Mesothelial cell of epicardium (in vitro differentiated cells): ENCODE measurements at places on chromosomes 2 and 18. TPM values are rescaled to one million over a fixed set of nuclear protein-coding genes. Genes with fewer than 3 reads are reported as not detected.

Gene MATN3
- total RNA-seq = 1.6 to 2.7 TPM (median 2.1 TPM) in 3 replicates

DNA sequence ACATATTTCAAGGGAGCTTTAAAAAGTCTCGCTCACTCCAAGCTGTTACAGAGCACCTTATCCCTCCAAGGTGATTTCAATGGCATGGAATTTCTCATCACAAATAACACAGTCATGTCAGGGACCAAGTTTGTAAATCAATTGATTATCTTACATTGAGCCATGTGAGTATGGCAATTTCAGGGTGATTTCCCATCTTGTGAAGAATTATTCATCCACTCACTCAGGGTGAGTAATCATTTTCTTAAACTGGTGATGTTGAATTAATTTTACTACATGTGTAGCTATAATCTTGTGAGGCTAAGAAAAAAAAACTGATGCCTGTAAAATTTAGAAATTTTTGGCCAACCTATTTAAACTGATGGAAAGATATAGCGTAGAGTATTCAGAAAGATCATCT lies 3.3 kb upstream of the ABCA12 start:
- no peak for DNase-seq

- no peak for DNase-seq
These were observed 422.2 kb downstream of the XIRP2 start for GRCh38 chr2:167310442-167310841.

Gene TOGARAM2
- 0.16 to 0.40 TPM (median 0.38 TPM) in 3 replicates for total RNA-seq

DNA sequence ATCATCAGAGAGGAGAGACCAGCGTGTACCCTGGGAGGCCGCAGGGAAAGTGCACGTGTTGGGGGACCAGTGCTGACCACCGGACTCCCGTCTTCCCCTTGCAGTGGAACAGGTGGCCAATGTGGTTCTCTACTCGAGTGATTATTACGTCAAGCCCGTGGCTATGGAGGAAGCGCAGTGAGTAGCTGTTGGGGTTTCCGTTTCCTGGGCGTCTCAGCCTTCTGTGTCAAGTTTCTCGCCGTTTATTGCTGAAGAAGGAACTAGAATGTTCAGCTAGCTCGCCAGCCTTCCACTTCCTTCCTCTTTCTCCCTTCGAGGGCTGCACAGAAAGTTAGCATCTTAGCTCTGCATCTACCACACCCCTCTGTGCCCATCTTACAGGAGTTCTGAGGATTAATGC lies 22.8 kb upstream of the DGKD start:
- DNase-seq = no peak

DNA sequence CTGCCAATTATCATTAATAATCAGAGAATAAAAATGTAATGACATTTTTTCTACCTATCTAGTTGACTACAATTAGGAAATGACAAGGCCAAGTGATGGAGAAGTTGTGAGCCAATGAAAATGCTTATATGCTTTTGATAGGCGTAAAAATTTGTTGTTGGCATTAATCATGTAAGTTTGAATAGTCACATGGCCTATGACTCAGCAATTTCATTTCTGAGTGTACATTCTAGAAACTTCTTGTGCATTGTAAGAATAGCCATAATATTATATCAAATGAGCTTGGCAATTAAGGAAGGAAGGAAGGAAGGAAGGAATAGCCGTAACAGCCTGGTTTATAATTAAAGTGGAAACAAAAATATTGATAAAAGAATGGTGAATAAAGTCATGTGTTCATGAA lies 179.9 kb downstream of the PTH2R start:
- no peak for DNase-seq

Gene ALK
- 0.09 to 0.23 TPM (median 0.13 TPM) in 3 replicates for total RNA-seq

DNA sequence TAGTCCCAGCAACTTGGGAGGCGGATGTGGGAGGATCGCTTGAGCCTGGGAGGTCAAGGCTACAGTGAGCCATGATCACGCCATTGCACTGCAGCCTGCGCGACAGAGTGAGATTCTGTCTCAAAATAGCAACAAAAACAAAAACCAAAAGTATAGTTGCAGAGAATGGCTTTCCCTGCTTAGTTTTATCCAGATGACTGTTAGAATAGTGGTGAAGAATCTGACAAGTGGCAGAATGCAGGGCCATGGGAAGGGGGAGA lies 53.8 kb downstream of the NEDD4L start:
- no peak for DNase-seq

Gene ENOSF1
- total RNA-seq = 69.5 to 77.1 TPM (median 71.6 TPM) in 3 replicates

DNA sequence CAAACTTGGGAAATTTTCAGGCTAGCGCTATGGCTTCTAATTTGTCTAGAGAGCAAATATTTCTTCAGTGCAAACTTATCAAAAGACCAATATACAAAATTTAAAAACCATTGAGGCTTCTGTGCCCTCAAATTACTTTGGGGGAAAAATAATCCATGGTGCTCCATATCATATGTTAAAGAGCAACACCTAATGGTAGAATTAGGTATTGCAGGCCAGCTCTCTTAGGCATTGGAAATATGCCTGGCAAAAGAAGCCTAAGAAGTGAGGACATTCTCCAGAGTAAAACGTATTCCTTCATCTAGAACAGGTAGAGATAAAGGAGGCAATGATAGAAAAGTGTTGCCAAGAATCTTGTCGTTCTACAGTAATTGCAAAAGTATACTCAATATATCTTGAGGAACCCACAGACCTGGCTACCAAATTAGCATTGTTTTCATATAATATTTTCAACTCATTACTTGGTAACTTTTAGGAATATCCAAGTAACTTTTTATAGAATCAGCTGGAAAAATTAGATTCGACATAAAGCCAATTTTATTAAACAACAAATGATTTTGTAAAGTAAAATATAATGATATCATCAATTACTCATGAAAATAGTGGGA lies 401.1 kb downstream of the BCL11A start:
- no peak for DNase-seq

Gene TP53I3
- total RNA-seq = 40.2 to 43.8 TPM (median 41.4 TPM) in 3 replicates

- DNase-seq = no peak
These were observed 70.5 kb downstream of the FMNL2 start for GRCh38 chr2:152405206-152406118.

GRCh38 chr18:61400716-61401115 lies 67.5 kb downstream of the CDH20 start:
- DNase-seq = no peak

- DNase-seq = no peak
These were observed 1.2 kb downstream of the RAB12 start for GRCh38 chr18:8610459-8610851.

Gene MOGAT1
- total RNA-seq = not detected in 3 replicates

Gene EVX2
- total RNA-seq = 0.07 to 0.09 TPM in 2 of 3 replicates, not detected in the other

- no peak for DNase-seq
These were observed 6.0 kb upstream of the DTNA start for GRCh38 chr18:34704074-34704473.

Gene TMEM169
- total RNA-seq = 0.71 to 0.84 TPM (median 0.78 TPM) in 3 replicates

Gene KLHL41
- total RNA-seq = 0.41 to 0.66 TPM (median 0.56 TPM) in 3 replicates

GRCh38 chr2:626491-627339 lies 50.5 kb downstream of the TMEM18 start:
- no peak for DNase-seq

Gene FOXI3
- 0.24 to 0.40 TPM (median 0.27 TPM) in 3 replicates for total RNA-seq

Gene ABHD3
- total RNA-seq = 3.8 to 6.0 TPM (median 5.4 TPM) in 3 replicates

GRCh38 chr2:123502931-123503330 lies 522.2 kb upstream of the CNTNAP5 start:
- DNase-seq = no peak

Gene FSHR
- not detected in 3 replicates for total RNA-seq

GRCh38 chr2:177998006-177998405 lies 74.6 kb downstream of the PDE11A start:
- DNase-seq = no peak

- no peak for DNase-seq
These were observed 69.9 kb downstream of the SH3BP4 start for GRCh38 chr2:235021752-235022151.

DNA sequence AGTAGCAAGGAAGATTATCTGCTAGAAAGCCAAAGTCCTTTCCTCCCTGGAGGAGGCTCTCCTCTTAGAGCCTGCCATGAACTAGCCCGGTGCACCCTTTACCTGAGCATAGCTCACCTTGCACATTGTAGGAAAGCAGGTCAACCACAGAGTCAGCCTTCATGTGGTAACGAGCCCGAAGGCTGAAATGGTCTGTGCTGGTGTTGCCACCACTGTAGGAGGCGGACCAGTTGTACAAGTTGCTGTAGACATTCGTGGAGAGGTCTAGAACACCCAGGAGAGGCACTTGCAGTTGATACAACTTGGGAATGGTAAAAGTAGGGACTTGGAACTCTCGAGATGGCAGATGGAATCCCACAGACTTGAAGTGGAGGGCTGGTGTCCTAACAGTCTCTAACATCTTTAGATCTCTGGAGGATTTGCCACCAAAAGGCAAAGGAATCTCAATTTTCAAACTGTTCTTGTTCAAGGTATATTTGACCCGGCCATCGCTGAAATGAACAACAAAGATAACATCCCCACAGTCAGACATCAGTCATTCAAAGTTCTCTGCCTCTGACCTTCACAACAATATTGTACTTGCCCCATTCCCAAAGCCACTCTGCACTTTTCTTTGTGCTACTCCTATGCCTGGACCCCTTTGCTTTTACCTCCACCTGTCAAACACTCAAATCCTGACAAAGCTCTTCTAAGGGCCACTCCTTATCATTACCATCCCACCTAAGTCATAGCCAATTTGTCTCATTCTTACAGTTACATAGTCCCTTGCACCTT lies 30.6 kb downstream of the APOB start:
- DNase-seq = no peak

DNA sequence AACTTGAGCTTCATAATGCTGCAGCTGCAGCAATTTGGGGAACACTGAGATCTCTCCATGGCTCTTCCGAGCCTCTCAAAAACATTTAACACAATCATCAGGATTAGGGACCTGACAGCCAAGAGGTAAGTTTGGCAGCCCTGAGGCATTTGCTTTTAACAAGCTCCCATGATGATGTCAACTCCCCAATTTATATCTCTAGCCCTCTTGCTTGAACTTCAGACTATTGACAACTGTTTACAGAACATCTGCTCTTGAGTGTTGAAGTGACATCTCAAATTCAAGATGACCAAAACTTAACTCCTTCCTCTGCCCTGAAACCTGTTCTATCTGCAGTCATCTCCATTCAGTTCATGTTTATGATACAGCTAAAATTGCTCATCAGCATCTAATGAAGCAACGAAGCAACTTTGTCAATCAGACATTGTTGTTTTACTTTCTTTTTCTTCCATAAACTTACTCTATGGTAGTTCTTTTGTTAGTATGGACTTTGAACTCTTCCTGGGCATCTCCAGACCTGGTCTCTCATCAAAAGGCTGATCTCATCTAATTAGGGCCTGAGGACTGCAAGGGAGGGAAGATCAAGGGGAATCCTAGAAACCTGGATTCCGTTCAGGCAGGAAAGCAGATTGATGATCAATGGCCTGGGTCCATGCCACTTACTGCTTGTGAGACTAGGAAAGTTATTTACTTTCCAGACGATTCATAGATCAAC lies 48.1 kb downstream of the SEMA4F start:
- DNase-seq = no peak

GRCh38 chr2:173802518-173802917 lies 162.7 kb downstream of the SP3 start:
- DNase-seq = no peak

DNA sequence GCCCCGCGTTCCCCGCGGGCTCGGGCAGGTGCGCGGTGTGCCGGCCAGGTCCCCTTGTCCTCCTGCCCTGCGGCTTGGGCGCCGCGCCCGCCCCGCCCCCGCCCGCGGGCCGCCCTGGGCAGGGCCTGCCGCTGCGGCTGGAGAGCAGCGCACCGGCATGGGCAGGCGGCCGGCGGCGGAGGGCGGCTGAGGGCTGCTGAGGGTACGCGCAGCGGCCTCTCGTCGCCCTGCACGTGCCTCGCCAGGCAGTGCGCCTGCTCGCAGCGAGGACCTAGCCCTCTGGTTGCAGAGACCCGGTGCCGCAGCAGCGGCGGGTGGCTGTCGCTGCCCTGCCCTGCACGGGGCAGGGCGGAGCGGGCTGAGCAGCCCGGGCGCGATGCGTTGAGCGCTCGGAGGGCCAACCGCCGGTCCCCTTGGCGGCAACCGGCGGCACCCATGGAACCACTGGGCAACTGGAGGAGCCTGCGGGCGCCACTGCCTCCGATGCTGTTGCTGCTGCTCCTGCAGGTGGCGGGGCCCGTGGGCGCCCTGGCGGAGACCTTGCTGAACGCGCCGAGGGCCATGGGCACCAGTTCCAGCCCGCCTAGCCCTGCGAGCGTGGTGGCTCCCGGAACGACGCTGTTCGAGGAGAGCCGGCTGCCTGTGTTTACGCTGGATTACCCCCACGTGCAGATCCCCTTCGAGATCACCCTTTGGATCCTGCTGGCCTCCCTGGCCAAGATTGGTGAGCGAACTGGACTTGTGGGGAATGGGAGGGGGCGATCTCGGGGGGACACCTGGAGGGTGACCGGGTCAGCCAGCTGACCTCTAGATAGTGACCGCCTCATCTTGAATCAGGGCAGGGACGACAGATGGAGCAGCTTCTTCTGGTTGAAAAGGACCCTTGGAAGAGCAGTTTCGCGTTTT lies at the start of gene SLC9A2:
TSS of gene SLC9A2 (plus strand) at position 140 of the 906 bp plus-strand sequence. CDS start at position 436, 296 bp downstream.
- peak; percentile 57 for DNase-seq

GRCh38 chr2:70688427-70688826 lies 79.6 kb downstream of the ADD2 start:
- DNase-seq = no peak

Gene MLPH
- total RNA-seq = 6.1 to 7.7 TPM (median 7.5 TPM) in 3 replicates

Gene VAMP5
- 2.5 to 3.7 TPM (median 3.4 TPM) in 3 replicates for total RNA-seq

Gene OXER1
- total RNA-seq = 6.9 to 7.5 TPM (median 7.2 TPM) in 3 replicates

GRCh38 chr2:177258059-177258458 lies 6.5 kb downstream of the NFE2L2 start:
- no peak for DNase-seq

GRCh38 chr18:63567276-63567675 lies 19.9 kb upstream of the SERPINB13 start:
- no peak for DNase-seq

- DNase-seq = no peak
These were observed 494.4 kb downstream of the SOX11 start for GRCh38 chr2:6186332-6187151.

DNA sequence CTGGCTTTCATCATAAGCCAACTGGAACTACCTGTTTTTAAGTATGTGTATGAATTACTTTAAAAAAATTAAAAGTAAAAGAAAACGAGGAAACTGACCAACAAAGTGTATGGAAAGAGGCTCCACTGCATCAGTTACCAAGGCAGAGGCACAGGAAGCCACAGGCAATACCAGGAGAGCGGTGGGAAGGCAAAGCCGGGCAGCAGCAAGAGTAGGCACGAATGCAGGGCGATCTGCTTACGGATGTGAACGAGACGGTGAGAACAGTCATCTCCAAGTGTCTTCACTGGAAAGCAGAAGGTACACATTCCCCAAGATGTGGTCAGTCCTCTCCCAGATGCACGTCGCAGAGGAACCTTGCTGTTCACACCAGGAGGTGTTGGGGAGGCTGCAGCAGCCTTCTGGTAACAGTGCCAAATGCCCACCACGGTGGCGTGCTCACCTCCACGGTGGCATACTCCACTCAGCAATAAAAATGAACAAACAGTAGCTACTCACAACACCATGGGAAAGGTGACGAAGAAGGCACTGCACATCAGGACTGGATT lies 43.1 kb downstream of the HS6ST1 start:
- DNase-seq = no peak

Gene ARHGAP25
- 1.2 to 1.4 TPM (median 1.3 TPM) in 3 replicates for total RNA-seq

Gene SCYGR4
- total RNA-seq = not detected in 3 replicates
